ENCODE measurements at places on chromosomes 12 and 14. TPM values are rescaled to one million over a fixed set of nuclear protein-coding genes. Genes with fewer than 3 reads are reported as not detected.

The OAS1 gene
- total RNA-seq: 25.0 TPM

The CLEC9A gene
- not detected for total RNA-seq

The TAS2R7 gene
- not detected for total RNA-seq

The LRRK2 gene
- total RNA-seq: 2.4 TPM

The HHIPL1 gene
- total RNA-seq: 0.64 TPM

The UNC119B gene
- total RNA-seq: 24.7 TPM

The NOS1 gene
- 0.04 TPM for total RNA-seq

The REP15 gene
- total RNA-seq: 1.6 TPM

DNA sequence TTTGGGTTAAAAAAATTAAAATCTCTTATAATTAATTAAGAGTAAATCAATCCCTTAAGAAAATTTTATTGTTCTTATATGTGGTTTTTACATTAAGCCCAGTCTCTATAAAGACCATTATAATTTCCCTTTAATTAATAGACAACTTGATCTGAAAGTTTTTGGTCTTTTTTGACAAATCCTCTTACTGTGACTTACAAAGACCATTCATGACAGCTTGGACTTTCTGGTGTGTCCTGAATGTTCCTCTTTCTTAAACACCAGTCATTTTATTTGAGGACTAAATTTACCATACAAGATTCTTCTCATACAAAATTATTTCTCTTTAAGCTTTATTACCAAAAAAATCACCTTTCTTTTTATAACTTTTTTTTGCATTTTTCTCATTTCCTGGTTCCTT lies 368.3 kb downstream of the ADGRD1 start:
- H3K4me3 ChIP-seq: no peak overlapping the region
- H3K27ac ChIP-seq: no peak overlapping the region
- no peak for DNase-seq

DNA sequence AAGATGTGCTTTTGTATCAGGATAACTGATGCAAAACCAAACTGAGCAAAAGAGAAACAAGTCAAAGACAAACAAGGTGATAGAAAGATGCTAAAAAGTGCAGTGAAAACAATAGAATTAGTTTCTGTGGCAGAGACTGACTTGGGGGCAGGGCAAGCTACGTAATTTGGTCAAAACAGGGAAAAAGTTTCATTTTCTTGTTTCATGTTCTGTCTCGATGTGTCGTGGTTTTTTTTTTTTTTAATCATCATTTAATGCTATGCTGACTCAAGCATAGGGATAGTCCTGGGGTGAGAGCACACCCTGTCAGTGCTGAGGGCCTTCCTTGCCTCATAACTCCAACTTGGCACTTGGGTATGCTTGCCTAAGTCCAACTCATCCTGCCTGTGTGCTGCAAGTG lies 144.1 kb upstream of the PTPRQ start:
- H3K4me1 ChIP-seq: no peaks in the 10 kb centered on the region
- H3K27ac ChIP-seq: no peak overlapping the region
- no peak overlapping the region for H3K4me3 ChIP-seq
- H3K36me3 ChIP-seq: no peaks in the 10 kb centered on the region
- DNase-seq: no peak

GRCh38 chr12:21852251-21852650 lies 77.7 kb upstream of the KCNJ8 start:
- no peak overlapping the region for H3K27ac ChIP-seq
- no peak overlapping the region for H3K4me3 ChIP-seq
- H3K36me3 ChIP-seq: no peaks in the 10 kb centered on the region

GRCh38 chr14:100610511-100611217 lies 23.4 kb upstream of the BEGAIN start:
- no peak overlapping the region for H3K27ac ChIP-seq
- no peaks in the 10 kb centered on the region for H3K27me3 ChIP-seq
- DNase-seq: no peak
- no peaks in the 10 kb centered on the region for H3K36me3 ChIP-seq
- no peaks in the 10 kb centered on the region for H3K4me1 ChIP-seq

GRCh38 chr12:27464220-27464554 lies 17.7 kb downstream of the SMCO2 start:
- no peaks in the 10 kb centered on the region for H3K4me1 ChIP-seq
- H3K36me3 ChIP-seq: no peaks in the 10 kb centered on the region
- no peak overlapping the region for H3K4me3 ChIP-seq

GRCh38 chr12:106193394-106194215 lies 54.2 kb downstream of the CKAP4 start:
- DNase-seq: no peak
- H3K36me3 ChIP-seq: no peaks in the 10 kb centered on the region
- no peak overlapping the region for H3K4me3 ChIP-seq
- peaks cover 3% of the 10 kb centered on the region for H3K4me1 ChIP-seq
- H3K27ac ChIP-seq: no peak overlapping the region
- H3K27me3 ChIP-seq: no peaks in the 10 kb centered on the region

DNA sequence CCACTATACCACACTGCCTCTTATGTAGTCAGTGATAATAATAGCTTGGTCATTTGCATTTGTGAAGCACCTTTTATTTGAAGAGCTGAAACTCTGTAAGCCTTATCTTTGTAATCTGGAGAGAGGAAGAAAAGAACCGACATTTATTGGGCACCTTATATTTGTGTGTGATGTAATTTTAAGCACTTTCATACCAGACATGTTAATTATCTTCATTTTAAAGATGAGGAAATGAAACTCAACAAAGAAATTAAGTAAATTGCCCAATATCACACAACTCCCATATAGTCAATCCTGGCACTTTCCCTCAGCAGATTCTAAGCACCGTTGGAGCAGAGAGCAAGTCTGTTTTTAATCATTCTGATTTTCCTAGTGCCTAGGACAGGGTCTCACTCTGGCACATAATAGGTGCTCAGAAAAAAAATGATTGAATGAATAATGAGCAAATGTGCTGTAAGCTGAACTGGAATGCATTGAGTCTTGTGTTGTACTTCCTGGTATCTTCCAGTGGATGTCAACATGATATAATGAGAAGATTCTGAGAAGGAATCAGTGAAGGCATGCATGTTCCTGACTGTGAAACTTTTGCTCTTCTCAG lies 418.9 kb downstream of the ZFP36L1 start:
- H3K27me3 ChIP-seq: no peaks in the 10 kb centered on the region
- peak overlapping the region; percentile 39 for H3K27ac ChIP-seq
- peaks cover 12% of the 10 kb centered on the region for H3K4me1 ChIP-seq
- H3K4me3 ChIP-seq: no peak overlapping the region
- no peak for DNase-seq

DNA sequence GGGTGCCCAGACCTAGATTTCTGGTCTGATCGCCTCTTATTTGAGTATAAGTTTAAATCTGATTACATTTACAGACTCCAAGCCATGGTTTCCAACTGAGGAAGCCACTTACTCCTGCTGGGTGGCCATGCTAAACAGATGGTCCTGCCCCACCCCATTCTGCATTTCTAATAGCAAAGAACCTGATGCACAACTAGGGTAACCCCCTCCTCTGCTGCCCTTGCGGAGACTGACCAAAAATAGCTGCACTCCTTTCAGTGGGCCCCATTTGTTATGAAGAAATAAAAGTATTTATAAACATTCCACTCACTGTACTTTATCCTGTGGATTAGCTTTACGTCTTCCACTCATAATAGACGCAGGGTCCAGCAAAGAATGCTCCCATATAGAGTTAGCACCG lies 6.8 kb downstream of the GIT2 start:
- H3K27me3 ChIP-seq: no peaks in the 10 kb centered on the region
- H3K4me1 ChIP-seq: peaks cover 14% of the 10 kb centered on the region
- DNase-seq: no peak

All from hepatocyte (in vitro differentiated cells).